ENCODE measurements at places on chromosomes 12 and 14.
A peak's percentile ranks its signal among the peaks of the same experiment; 100 is the strongest.

GRCh38 chr14:22303589-22304195 lies 285.3 kb downstream of the DAD1 start:
- no peak for DNase-seq
- no peaks in the 10 kb centered on the region for H3K36me3 ChIP-seq
- no peaks in the 10 kb centered on the region for H3K4me1 ChIP-seq
- no peak overlapping the region for H3K4me3 ChIP-seq

DNA sequence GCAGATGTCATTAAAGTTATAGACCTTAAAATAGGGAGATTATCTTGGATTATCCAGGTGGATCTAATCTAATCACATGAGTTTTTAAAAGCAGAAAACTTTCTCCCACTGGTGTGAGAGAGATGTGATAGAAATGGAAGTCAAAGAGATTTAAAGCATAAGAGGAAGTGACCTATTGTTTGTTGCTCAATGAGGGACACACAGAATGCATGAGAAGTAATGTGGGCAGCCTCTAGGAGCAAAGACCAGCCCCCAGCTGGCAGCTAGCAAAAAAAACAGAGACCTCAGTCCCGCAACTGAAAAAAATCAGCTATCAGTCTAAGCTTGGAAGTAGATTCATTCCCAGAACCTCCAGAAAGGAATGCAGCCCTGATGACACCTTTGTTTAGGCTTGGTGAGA lies 24.6 kb upstream of the ANP32D start:
- DNase-seq, result no peak
- no peaks in the 10 kb centered on the region for H3K36me3 ChIP-seq
- no peak overlapping the region for H3K27ac ChIP-seq

DNA sequence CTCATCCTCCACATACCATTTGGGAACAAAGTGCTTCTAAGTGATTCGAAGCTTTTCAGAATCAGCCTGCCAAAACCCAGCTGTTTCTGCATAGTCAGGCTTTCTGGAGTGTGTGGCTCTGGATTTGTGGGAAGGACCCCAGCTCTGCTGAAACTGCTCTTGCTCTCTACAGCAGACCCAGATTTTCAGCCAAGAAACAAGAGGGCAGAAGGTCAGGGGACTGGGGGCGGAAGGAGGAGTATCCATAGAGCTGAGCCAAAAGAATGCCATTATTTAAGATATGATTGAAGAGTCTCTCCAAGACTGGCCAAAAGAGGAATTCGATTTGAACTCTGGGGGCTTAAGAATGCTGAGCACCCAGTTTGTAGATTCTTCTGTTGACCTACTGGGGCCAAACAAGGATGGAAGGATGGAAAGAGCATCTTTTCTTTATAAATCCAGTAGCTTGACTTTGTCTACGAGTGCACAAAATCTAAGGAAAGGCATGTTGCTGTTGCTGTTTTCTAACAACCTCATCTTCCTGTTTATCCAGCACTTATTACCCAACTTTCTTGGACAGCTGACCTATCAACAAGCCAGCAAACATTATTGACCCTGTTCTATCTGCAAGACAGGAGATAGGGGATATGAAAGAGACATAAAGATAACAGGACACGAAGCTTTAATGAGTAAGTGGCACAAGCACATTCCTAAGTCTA lies 29.2 kb downstream of the FBLN5 start:
- H3K4me1 ChIP-seq, result no peaks in the 10 kb centered on the region
- peak overlapping the region; percentile 69 for H3K27ac ChIP-seq
- DNase-seq, result no peak

GRCh38 chr12:1579651-1580435 lies 14.5 kb downstream of the FBXL14 start:
- H3K4me1 ChIP-seq, result no peaks in the 10 kb centered on the region
- no peak for DNase-seq
- no peak overlapping the region for H3K4me3 ChIP-seq

DNA sequence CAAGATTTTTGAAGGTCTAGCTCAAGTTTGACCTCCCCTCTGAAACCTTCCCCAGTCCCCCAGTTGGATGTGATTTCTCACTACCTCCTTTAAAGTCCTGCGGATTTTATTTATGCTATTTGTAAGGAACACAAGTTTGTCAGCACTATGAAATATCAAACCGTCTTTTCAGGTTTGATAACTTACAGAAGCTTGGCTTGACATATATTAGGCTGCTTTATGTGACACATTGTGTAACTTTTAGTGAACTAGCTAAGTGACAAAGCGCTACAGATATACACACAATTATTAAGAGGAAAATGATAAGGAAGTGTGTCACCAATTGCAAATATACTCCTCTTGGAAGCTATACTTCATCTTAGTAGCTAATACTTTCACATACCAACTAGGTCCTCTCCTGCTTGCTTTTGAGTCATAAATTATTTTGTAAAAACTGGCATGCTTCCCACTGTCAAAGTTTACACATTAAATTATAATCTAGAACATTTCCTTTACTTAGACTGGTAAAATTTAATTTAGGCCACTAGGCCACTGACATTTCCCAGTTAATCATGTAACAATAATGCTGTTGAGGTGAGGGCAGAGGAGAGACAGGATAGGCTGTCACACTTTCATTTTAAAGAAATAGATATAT lies 149.5 kb downstream of the TMTC3 start:
- no peaks in the 10 kb centered on the region for H3K36me3 ChIP-seq
- no peak overlapping the region for H3K4me3 ChIP-seq
- no peaks in the 10 kb centered on the region for H3K27me3 ChIP-seq
- H3K4me1 ChIP-seq, result no peaks in the 10 kb centered on the region

DNA sequence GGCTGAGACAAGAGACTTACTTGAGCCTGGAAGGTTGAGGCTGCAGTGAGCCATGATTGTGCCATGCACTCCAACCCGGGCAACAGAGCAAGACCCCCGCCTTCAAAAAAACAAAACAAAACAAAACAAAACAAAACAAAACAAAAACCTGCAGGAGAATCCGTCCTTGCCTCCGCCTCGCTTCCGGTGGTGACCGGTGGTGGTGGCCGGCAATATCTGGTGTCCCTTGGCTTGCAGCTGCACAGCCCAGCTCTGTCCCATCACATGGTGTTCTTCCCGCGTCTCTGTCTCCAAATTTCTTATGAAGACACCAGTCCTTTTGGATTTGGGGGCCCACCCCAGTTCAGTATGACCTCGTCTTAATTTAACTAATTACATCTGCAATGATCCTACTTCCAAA lies 10.0 kb downstream of the SMIM41 start:
- no peaks in the 10 kb centered on the region for H3K36me3 ChIP-seq
- no peak for DNase-seq
- H3K27me3 ChIP-seq, result peaks cover 13% of the 10 kb centered on the region
- no peaks in the 10 kb centered on the region for H3K4me1 ChIP-seq
- H3K4me3 ChIP-seq, result no peak overlapping the region

DNA sequence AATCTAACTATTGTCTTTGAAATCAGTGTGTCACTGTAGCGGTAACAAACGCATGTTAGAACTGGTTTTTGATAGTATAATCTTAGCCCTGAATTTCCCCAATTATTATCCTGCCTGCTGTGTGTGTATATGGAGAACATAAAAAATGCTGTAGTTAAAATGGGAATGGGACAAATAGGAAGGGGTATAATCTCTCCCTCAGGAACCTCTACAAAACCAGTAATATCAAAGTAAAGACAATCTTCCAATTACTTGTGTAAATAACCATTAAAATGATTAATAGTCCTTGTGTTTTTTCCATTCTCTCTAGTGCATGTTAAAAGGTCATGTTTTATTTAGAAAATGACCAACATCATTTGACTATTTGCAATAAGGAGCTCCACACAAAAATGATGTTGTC lies 200.1 kb upstream of the TMTC1 start:
- H3K4me1 ChIP-seq, result no peaks in the 10 kb centered on the region
- no peak overlapping the region for H3K4me3 ChIP-seq
- H3K36me3 ChIP-seq, result no peaks in the 10 kb centered on the region
- no peak overlapping the region for H3K27ac ChIP-seq
- H3K27me3 ChIP-seq, result no peaks in the 10 kb centered on the region

- no peak for DNase-seq
- H3K27me3 ChIP-seq, result no peaks in the 10 kb centered on the region
- peaks cover 4% of the 10 kb centered on the region for H3K4me1 ChIP-seq
- no peak overlapping the region for H3K4me3 ChIP-seq
Observed at GRCh38 chr12:3272958-3273357, 195.8 kb downstream of the TSPAN9 start.

All from transverse colon (tissue), 4 donors.